ENCODE measurements at places on chromosomes 7 and 10.
A peak's percentile ranks its signal among the peaks of the same experiment; 100 is the strongest.

DNA sequence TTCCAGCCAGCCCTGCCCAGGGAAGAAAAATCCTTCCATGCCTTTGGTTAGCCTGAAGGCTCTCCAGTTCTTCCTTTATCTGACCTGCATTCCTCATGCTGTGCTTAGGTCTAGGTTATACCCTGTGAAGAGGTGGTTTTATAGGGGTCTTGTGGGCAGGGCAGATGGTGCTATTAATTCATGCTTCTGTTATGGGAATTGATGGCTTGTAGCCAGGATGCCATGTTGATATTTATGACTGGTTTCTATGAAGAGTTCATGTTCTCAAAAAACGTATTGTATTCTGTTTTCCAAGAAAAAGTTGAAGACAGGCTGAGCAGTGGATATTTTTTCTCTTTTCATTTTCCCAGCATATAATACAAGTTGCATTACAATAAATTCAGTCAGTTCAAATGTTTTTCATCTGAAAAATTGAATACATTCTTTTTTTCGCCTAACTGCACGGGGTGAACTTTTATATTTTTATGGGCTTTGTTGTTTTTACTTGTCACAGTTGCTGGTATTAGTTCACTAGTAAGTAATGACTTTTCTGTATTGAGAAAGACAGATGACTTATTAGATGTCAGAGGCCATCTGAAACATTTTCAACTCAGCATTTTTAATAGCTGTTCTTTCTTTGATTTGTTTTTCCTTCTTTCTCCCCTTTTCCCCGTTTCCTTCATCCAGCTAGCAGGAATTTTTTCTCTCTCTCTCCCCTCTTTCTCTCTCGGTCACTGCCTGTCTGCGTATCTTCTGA, 322.8 kb downstream of the LRMDA start:
- no peak for DNase-seq

- DNase-seq = no peak
These were observed 38.3 kb upstream of the VCL start for GRCh38 chr10:73959484-73960243.

DNA sequence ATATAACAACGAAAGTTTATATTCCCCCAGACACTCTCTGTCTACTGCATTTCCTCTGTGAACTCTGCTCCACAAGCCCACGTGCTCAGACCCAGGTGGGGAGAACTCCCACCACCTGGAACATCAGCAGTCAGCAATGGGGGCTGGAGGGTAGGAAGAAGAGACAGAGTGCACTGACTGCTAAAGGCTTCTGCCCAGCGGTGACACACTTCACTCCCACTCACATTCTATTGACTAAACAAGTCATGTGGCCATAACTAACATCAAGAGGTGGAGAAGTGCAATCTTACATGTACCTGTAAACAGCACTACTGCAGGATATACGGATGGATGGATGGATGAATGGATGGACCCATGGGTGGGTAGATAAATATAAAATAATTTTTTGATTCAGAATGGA, 122.2 kb downstream of the MPP7 start:
- no peak for DNase-seq

DNA sequence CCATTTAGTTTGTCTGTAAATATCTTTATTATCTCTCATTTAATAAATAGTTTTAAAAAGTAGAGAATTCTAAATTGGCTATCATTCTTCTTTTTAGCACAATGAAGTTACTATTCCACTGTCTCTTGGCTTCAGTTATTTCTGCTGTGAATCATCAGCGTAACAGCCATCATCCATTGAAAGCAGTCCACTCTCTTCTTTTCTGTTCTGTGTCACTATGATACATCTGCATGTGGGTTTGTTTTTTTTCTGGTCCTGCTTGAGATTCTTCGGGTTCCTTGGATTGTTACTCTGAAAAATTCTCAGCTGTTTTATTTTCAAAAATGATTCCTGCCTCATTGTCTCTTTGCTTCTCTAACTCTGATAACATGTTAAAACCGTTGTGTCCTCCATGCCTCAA, 52.5 kb downstream of the CSGALNACT2 start:
- DNase-seq = no peak

DNA sequence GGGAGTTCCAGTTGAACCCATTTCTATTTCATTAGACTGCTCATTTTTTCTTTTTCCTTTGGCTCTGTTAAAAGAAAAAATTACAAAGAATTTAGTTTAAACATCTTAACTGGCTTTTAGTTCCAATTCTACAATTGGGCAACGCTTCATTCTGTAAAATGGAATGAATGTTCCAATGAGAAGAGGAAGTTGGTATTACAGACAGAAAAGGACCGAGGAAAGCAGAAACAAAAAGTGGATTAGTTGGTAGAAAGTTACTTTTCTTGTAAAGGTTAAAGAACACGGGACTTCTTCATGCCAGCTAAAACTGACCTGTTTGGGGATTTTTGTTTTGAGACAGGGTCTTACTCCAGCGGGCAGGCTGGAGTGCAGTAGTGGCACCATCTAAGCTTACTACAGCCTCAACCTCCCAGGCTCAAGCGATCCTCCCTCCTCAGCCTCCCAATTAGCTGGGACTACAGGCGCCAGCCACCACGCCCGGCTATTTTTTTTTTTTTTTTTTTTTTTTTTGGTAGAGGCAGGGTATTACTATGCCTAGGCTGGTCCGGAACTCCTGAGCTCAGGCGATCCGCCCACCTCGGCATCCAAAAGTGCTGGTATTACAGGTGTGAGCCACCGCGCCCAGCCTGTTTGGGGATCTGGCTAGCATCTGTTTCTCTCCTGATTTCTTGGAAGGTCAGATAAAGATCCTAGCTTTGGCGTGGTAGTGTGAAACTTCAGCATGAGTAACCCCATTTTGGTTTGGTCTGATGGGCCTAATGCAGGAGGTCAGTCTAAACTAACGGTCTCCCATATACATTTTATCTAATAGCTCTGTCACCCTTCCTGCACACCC, 1.3 kb upstream of the VDAC2 start:
- DNase-seq = no peak

GRCh38 chr7:17058568-17058967, 176.8 kb upstream of the AGR3 start:
- no peak for DNase-seq

DNA sequence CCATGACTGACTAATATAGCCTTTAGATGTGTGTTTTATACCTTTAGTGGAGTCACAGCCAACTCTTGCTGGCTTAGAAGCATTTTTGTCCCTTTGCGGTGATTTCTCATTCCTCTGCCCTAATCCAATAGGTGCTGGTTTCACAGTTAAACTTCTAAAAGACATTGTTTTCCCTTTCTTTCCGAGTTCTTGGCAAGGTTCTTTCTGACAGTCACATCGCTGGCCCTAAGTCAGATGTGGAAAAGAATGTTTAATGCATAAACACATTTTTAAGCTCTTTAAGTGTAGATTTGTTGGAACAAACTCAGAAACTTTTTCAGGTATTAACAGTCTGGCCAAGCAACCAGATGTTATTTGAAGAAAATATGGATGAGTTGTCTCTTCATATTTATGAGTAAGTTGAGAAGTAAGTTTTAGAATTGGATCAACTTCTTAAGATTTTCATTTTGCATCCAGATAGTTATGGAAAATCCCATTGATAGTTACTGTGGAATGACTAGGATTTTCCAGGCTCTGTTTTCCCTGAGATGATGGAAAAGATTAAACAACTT, 4.1 kb downstream of the EPDR1 start:
- DNase-seq = no peak

- DNase-seq = peak; percentile 3
These were observed 217.1 kb downstream of the GALNT17 start for GRCh38 chr7:71348821-71349681.

DNA sequence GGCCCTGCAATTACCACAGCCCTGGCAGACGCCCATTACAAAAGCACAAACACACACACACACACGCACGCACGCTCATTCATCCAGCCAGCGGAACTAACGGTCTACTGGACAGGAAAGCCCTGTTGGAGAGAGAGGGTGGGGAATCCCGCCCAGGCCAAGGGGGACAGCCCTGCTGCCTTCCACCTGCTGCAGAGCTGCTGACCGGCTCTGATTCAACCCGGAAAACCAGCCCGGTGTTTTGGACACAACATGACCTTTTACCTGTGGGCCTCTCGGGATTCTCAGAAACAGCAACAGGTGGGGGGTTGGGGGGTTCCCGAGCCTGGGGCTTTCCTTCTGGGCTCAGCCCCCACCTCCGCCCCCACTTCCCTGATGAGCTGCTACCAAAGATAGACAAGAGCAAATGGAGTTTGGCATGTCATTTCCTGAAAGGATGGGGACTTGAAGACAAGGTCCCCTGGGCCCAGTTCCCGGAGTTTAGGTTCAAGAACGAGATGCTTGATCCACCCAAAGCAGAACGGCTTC, 18.5 kb upstream of the SERPINE1 start:
- DNase-seq = no peak

DNA sequence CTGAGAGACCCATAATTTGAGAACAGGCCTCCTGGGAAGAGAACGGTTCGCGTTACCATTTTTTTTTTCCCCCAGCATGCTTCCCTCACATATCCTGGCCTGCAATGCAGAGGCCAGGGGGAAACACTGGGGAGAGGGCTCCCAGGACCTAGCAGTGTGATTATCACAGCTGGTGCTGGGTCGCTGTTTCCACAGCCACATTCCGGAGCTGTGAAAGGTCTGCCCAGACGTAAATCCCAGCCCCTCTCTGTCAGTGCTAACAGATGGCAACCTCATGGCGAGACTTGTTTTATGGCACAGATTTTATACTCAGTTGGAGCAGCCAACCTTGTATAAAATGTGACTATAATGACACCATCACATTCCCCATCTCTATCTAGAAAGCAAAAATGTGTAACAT, 150.5 kb downstream of the PLXDC2 start:
- no peak for DNase-seq

GRCh38 chr10:5364374-5364773, 392 bp upstream of the UCN3 start:
- no peak for DNase-seq

- peak; percentile 31 for DNase-seq
These were observed 28.6 kb downstream of the PDSS1 start for GRCh38 chr10:26725837-26726727.

- no peak for DNase-seq
These were observed 523.9 kb downstream of the SUGCT start for GRCh38 chr7:40658729-40659128.

GRCh38 chr10:118163217-118163616, 116.5 kb upstream of the RAB11FIP2 start:
- no peak for DNase-seq

DNA sequence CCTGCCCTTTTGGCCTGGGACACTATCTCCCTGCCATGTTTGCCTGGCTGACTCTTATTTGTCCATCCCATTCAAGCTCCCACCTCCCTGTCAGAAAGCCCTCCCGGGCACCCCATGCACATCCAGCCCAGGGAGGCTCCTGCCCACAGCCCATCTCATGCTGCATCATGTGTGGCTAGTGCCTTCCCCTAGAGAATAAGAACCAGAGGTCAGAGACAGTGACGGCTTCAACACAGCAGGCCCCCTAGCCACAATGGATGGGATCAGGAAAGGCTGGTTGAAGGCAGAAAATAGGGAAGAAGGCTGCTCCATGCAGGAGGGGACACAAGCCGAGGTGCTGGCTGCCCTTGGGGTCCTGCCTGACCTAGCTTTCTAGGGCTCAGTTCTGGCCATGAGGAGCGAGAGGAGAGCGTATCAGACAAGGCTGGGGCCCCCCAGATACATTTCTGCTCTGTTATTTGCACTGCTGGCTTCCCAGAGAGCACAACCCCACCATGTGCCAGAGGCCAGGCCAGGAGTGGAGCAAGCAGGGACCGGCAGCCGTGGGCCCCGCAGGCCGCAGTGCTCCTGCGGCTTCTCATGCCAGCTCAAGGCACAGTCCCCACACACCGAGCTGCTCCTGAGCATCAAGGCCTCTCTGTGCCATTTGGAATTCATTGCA, 161.1 kb upstream of the ZMIZ1 start:
- no peak for DNase-seq

DNA sequence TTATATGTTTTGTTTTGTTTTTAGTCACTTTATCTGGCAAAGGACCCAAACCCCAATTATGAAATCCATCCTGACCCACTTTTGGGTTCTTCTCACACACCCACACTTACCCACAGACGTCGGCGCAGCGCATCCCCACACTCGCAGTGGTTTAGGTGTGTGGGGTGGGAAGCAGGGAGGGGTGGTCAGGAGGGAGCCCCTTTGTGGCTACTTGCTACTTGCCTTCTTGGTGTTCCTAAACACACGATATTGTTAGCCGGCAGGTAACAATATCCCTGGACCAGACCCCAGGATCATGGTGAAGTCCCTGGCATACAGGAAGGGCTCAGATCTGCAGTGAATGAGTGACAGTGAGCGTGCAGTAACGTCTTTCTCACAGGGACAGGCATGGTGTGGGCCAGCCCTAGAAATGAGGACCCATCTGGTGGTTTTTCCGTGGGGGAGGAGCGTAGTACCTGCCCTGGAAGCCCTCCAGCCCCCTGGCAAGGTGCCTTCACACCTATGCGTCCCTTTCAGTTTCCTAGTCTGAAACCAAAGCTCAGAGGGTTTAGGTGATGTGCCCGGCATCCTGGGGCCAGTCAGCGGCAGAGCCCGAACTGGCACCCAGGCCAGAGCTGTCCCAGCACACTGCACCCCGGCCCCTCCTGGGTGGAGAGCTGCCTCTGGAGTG, 4.4 kb downstream of the SPOCK2 start:
- no peak for DNase-seq

DNA sequence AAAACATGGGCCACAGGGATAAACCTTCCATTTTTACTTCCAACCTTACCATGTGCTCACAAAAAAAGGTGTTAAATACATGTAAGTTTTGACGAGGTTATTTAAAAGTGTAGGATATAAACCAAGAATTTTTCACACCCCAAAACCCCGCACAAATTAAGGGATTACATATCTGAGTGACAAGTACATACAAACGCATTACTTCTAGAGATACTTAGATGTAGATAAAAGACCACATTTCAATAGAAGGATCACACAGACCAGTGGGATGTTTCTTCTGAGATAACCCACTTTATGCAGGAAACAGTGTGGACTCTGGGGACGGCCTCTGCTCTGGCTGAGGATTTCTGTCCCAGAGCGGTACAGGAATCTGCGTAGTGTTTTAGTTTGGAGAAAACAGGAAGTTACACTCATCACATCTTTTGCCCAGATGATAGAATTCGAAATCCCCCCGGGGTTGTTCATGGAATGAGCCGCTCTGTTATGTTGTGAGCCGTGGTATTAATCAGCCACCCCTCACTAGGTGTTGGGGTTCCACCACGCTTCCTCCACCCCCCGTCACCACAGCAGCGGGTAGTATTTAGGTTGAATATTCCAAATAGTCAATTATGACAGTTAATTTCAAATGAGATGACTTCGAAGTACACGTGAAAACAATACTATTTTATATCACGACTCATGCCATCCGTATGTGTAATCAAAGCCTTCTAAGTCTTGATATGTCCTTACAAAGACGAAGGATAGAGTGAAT, 1.3 kb upstream of the CUL1 start:
- no peak for DNase-seq

GRCh38 chr7:141421306-141421705, 129.9 kb upstream of the AGK start:
- DNase-seq = no peak

- DNase-seq = no peak
These were observed 827.4 kb upstream of the PHF14 start for GRCh38 chr7:10146271-10146670.

- peak; percentile 80 for DNase-seq
These were observed 86.5 kb downstream of the HIPK2 start for GRCh38 chr7:139691253-139691781.

- DNase-seq = no peak
These were observed 698.9 kb downstream of the PARD3 start for GRCh38 chr10:34116220-34116641.

- no peak for DNase-seq
These were observed 71.3 kb upstream of the ARMC3 start for GRCh38 chr10:22856444-22857074.
